ENCODE measurements at places on chromosomes 11 and 22. TPM values are rescaled to one million over a fixed set of nuclear protein-coding genes. Genes with fewer than 3 reads are reported as not detected.

The TBX10 gene
- not detected for total RNA-seq

The SPDYC gene
- not detected for total RNA-seq

The CARS1 gene
- total RNA-seq = 26.0 TPM

DNA sequence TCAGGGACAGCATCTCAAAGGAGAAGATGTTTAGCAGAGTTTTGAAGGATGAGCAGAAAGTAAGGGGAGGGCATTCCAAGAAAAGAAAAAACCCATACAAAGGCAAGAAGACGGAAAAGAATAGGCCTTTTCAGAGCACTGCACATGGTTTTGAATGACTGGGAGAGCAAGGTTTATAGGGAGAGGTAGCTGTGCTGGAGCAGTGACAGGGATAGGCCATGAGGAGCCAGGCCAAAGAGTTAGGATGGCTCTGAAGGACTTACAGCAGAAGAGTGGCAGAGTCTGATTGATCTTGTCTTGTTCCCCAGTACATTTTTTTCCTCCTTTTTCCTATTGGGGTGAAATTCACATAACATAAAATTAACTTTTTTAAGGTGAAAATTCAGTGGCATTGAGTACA is 55.8 kb upstream of the PAK1 start:
- no peak for DNase-seq

- DNase-seq = no peak
Measured at GRCh38 chr11:120324932-120325810, at the start of gene TLCD5. Gene TLCD5 (plus strand): TSS chr11:120325299. CDS start chr11:120327442, 2,143 bp downstream.

Measured in vagina (tissue), 2 donors.